Common myeloid progenitor, CD34-positive (primary cell): ENCODE measurements at places on chromosomes 11 and 22.
A peak's percentile ranks its signal among the peaks of the same experiment; 100 is the strongest.

DNA sequence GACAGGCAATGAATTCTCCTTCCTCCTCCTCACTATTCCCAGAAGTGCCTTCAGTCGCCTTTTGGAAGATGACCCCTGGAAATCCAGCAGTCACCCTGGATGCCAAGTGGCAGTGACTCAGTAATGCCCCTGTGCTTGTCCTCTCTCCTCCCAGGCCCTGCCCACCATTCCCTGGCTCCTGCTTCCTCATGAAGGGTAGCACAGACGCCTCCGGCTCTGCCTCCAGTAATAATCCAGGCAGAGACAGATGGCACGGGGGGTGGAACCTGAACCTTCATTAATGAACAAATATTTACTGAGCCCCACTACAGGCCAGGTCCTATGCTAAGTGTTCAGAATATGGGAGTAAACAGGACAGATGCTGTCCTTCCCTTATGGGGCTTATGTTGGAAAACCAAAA lies 23.2 kb downstream of the SYT13 start:
- H3K27ac ChIP-seq = no peak overlapping the region
- peaks cover 7% of the 10 kb centered on the region for H3K27me3 ChIP-seq
- no peaks in the 10 kb centered on the region for H3K36me3 ChIP-seq
- no peak overlapping the region for H3K4me3 ChIP-seq
- no peak for DNase-seq
- H3K4me1 ChIP-seq = no peaks in the 10 kb centered on the region

GRCh38 chr11:134409552-134410429 lies 2.3 kb downstream of the B3GAT1 start:
- H3K4me3 ChIP-seq = no peak overlapping the region
- H3K27me3 ChIP-seq = peaks cover 77% of the 10 kb centered on the region
- no peak for DNase-seq

DNA sequence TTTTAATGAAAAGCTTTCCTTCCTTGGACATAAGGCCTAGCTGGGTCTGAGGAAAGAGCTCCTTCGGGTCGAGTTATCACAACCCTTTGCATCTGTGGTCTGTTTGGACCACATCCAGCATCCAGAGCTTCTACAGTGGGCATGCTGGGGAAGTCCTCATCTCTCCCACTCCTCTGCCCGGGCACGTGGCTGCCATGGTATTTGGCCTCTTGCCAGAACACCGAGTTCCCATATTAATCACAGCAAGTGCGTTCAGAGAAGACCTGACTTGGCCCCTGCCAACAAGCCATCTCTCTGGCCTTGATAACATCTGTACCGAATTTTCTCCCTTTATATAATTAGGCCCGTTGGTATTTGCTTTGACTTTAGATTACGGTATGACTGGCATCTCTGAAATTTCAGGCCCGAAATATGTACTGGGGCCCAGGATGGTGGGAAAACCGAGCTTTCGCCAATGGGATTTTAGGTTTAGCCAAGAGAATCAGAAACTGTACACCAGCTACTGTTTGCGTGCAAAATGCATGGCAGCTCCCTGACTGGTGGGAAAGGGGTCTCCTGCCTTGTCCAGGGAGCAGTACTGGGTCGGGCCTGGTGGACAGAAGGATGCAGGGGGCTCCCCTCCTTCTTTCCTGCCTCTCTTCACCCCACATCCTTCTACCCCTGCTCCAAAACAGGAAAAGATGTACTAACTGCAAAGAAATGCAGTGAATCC lies 90.0 kb downstream of the MICAL2 start:
- H3K4me3 ChIP-seq = no peak overlapping the region
- H3K27ac ChIP-seq = no peak overlapping the region
- H3K27me3 ChIP-seq = no peaks in the 10 kb centered on the region
- peaks cover 36% of the 10 kb centered on the region for H3K4me1 ChIP-seq
- DNase-seq = peak; percentile 31
- no peaks in the 10 kb centered on the region for H3K36me3 ChIP-seq

- H3K4me1 ChIP-seq = peaks cover 3% of the 10 kb centered on the region
- H3K36me3 ChIP-seq = no peaks in the 10 kb centered on the region
- no peak overlapping the region for H3K4me3 ChIP-seq
- no peak for DNase-seq
- peaks cover 39% of the 10 kb centered on the region for H3K27me3 ChIP-seq
Observed at GRCh38 chr11:69915151-69915500, 95.9 kb upstream of the FGF3 start.

DNA sequence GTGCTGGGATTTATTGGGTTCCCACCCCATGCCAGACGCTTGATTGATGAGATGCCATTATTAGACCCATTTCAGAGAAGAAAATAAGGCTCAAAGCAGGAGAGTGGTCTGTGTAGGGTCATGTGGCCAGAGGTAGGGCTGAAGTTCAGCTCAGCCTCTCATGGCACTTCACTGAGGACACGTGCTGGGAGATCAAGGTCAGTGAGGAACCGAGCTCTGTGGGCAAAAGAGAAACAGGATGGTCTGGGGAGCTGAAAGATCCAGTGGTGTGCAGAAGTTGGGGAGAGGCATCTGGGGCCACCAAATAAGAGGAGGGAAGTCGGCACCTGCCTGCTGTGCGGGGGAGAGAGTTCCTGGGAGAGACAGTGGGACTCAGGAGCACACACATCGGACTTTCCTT lies 19.6 kb downstream of the RHOD start:
- H3K36me3 ChIP-seq = no peaks in the 10 kb centered on the region
- no peaks in the 10 kb centered on the region for H3K4me1 ChIP-seq
- H3K27me3 ChIP-seq = no peaks in the 10 kb centered on the region
- H3K4me3 ChIP-seq = no peak overlapping the region

- peaks cover 9% of the 10 kb centered on the region for H3K27me3 ChIP-seq
- no peak overlapping the region for H3K4me3 ChIP-seq
- DNase-seq = no peak
- H3K36me3 ChIP-seq = no peaks in the 10 kb centered on the region
- no peak overlapping the region for H3K27ac ChIP-seq
Observed at GRCh38 chr22:49063545-49063890, 764.2 kb downstream of the BRD1 start.

GRCh38 chr11:120336641-120337354 lies 585 bp downstream of the ARHGEF12 start:
- peak; percentile 35 for DNase-seq
- peaks cover 10% of the 10 kb centered on the region for H3K4me1 ChIP-seq
- H3K36me3 ChIP-seq = no peaks in the 10 kb centered on the region
- H3K27me3 ChIP-seq = peaks cover 45% of the 10 kb centered on the region
- H3K27ac ChIP-seq = no peak overlapping the region
- peak overlapping the region; percentile 66 for H3K4me3 ChIP-seq

GRCh38 chr11:7286178-7286577 lies 34.5 kb downstream of the SYT9 start:
- H3K27ac ChIP-seq = no peak overlapping the region
- H3K4me1 ChIP-seq = no peaks in the 10 kb centered on the region
- H3K4me3 ChIP-seq = no peak overlapping the region
- DNase-seq = no peak

DNA sequence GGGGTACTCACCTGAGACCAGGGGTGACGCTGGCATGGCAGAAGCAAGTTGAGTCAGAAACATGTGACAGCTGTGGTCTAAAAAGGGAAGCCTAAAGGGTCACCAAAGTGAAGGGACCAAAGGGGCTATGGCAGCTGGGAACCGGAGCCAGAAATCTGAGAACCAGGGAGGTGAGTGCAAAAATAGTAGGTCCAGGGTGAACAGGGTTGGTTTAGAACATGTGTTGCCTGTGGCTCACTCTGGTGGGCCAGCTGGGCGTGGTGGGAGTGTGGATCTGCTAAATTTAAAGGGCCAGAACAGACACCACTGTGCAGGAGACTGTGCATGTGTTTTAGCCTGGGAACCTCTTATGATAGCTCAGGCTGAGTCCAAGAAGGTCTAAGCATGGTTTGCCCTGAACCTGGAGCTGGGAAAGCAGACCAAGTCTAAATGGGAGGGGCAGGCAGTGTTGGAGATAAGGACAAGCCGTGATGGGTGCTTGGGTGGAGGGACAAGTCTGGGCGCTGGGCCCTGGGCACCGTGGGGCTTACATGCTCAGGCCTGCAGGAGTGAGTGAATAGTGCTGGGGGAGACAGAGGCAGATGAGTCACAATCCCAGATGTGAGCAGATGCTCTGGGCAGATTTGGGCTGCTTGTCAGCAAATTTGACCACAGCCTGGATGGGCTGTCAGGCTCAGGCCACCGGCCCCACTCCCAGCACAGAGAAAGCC lies 41.4 kb upstream of the ZBED5 start:
- peaks cover 20% of the 10 kb centered on the region for H3K4me1 ChIP-seq
- no peak for DNase-seq
- no peaks in the 10 kb centered on the region for H3K36me3 ChIP-seq
- H3K27ac ChIP-seq = peak overlapping the region; percentile 75
- no peak overlapping the region for H3K4me3 ChIP-seq

- H3K36me3 ChIP-seq = no peaks in the 10 kb centered on the region
- H3K4me1 ChIP-seq = peaks cover 7% of the 10 kb centered on the region
- no peak overlapping the region for H3K4me3 ChIP-seq
- DNase-seq = no peak
- no peak overlapping the region for H3K27ac ChIP-seq
Observed at GRCh38 chr11:8294251-8294935, 30.7 kb upstream of the LMO1 start.

DNA sequence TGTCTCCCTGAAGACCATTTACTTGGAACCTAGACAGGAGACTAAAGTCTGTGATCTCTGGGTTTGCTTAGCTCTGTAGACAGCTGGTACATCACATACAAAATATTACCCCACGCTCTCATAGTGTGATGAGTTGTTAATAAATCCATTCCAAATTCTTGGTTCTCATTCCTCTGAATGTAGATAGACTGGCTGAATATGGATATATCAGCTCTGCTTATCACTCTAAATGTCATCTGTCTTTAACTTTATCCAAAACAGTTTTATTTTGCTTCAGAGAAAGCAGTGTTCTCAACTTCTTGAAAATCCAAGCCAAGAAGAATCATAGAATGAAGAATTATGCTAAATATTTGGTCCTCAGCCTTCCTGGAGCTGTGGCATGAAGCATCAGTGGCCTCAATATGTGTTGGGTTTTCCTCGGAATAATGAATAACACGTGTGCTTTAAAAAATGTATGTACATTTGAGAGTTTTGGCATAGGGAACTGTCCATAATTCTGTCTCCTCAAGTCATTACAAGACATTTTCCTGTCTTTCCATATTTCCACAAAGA lies 10.5 kb upstream of the LDLRAD3 start:
- no peak for DNase-seq
- no peaks in the 10 kb centered on the region for H3K27me3 ChIP-seq
- no peak overlapping the region for H3K27ac ChIP-seq
